ENCODE measurements at places on chromosomes 1 and 21.

DNA sequence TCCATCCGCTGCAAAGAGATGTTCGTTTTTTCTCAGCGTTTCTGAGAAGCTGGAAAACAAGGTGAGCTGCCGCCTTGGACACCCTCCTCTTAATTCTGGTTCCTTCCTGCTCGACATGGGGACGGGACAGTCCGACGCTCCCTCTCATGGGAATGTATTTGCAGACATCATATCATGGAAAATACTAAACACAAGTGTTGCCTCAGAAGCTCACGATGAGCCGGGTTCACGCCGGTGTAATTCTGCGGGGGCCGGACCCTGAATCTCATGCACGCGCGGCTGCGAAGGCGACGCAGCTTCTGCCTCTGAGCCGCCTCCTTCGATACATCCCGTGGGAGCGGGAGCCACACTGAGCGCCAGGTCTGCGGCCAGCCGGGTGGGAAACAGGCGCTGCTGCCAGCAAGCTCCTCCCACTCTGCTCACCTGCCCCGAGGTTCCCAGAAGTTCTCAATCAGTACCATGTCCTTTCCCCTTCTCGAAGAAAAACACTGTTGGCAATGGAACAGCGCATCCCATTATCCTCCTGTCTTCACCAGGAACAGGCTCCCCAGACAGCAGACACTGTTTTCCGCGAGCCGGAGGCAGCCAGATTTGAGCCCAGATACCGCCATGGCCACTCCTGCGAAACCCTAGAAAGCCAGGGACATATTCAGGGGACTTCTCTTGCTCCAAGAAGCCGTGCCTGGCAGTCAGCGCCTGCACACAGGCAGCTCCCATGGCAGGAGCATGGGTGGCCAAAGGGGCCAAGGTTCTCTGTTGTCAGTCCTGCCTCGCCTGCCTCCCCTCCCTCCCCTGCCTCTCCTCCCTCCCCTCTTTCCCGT lies 98.0 kb downstream of the WDR4 start:
- no peak for DNase-seq

DNA sequence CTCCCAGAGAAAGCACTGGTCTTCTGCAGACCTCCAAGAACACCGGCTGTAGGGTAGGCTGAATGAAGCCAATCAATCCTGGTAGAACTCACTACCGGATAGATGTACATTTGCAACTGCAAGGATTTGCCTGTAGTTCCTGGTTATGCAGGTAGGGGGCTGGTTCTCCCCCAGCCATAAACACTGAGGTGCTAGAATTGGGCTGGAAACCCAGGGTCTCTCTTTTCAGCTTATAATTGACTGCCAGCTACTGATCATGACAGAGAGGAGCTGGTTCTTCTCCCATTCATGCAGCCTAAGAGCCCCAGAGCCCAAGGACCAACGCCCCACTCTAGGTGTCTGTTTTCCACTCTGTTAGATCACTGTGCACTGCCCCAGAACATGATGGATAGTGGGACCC lies 21.5 kb upstream of the MTARC2 start:
- no peak for DNase-seq

DNA sequence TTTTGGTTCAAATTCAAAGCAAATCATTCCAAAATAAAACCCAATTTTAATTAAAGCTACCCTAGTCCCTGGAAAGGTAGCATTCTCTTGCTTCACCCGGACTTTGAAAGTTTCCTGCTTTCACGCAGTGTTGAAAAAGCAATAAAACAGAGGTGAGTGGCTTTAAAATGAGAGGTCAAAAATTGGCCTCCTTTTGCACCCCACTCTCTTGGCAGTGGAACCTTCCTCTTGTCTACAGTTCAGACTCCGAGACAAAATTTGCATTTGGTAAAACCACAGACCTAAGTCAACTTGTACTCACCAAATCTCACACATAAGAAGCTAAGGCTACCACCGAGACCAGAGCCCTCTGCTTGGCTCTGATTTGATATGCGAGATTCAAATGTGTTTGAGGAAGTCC lies 252.7 kb downstream of the TTLL7 start:
- no peak for DNase-seq

GRCh38 chr1:203692565-203693470 lies 66.2 kb downstream of the ATP2B4 start:
- DNase-seq = peak; percentile 33

DNA sequence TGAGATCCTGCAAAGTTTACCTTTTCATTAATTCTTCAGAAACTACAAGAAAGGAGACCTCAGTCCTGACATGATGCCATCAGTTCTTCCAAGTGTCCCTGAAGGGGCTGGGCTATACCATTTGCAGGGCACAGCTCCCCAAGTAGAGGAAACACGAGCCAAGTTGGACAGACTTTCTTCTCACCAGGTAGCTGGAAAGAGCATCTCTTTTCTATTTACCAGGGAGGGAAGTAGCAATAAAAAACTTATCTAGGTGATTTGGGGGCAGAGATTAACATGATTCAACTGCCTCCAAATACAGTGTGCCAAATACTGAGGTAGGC lies 103.9 kb upstream of the KCND3 start:
- no peak for DNase-seq

GRCh38 chr1:228742281-228742860 lies 7.1 kb downstream of the RHOU start:
- no peak for DNase-seq

GRCh38 chr1:54499360-54500106 lies 48.5 kb upstream of the ACOT11 start:
- DNase-seq = no peak

GRCh38 chr1:160520999-160521398 lies 2.1 kb downstream of the SLAMF6 start:
- no peak for DNase-seq

DNA sequence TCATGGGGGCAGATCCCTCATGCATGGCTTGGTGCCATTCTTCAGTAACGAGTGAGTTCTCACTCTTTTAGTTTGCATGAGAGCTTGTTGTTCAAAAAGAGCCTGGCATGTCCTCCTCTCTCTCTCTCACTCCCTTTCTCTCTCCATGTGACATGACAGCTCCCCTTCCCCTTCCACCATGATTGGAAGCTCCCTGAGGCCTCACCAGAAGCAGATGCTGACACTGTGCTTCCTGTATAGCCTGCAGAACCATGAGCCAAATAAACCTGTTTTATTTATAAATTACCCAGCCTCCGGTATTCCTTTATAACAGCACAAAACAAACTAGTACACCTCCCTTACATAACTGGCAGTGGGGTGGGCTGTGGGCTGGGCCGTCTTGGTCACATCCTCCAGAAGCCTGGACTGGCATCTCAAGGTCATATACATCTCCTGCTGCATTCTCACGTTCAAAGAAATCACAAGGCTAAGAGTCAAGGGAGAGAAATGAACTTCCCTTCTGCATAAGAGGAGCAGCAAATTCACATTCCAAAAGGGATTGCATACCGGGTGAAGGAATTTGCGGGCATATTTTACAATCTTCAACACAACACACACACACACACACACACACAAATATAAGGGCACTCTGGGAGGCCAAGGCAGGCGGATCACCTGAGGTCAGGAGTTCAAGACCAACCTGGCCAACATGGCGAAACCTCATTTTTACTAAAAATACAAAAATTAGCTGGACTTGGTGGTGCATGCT lies 2.3 kb upstream of the CCSAP start:
- no peak for DNase-seq

DNA sequence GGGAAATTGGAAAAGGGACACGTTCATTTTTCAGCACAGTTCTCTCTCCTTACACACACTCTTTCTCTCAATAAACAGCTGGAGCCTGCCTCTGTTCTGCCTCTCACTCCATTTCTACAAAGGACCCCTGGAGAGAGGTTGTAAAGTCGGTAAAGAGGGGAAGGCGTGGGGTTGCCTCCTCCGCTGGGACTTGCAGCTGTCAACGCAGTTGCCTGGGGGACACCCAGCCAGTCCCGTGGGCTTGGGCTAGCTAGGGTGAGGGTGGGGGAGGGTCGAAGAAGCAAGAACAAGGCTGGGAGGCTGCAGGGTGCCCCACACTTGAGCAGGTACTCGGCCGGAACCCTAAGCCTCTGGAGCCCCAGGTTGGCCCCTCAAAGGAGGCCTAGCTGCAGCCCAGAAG lies 27.6 kb downstream of the C1orf216 start:
- DNase-seq = no peak

GRCh38 chr1:41641475-41641814 lies 157.0 kb upstream of the EDN2 start:
- no peak for DNase-seq

DNA sequence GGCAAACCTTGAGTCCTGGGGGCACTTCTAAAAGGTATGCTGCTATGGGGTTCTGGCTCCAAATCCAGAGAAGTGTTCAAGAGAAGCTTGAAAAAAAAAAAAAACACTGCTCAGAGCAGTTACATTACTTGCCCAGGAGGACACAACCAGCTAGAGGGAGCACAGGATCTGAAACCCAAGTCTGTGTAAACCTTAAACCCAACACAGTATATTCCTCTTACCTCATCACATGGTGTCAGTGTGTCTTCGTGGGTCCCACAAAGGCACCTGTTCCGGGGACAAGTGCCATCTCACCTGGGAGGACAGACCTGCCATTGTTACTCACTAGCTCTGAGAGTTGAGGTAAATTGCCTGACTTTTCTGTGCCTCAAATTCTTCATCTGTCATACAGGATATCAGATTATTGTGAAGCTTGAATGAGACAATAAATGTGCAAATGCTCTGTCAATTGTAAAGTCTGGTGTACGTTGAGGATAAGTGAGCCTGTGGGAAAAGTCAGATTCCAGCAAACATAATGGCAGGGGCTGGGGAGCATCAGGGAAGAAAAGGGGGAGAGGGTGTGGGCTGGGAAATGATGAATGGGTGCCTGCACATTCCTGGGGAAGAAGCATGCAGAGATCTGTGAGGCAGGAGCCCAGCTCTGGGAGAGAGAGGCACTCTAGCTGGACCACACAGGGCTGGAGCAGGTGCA lies 170.4 kb upstream of the ZC3H12A start:
- DNase-seq = no peak

DNA sequence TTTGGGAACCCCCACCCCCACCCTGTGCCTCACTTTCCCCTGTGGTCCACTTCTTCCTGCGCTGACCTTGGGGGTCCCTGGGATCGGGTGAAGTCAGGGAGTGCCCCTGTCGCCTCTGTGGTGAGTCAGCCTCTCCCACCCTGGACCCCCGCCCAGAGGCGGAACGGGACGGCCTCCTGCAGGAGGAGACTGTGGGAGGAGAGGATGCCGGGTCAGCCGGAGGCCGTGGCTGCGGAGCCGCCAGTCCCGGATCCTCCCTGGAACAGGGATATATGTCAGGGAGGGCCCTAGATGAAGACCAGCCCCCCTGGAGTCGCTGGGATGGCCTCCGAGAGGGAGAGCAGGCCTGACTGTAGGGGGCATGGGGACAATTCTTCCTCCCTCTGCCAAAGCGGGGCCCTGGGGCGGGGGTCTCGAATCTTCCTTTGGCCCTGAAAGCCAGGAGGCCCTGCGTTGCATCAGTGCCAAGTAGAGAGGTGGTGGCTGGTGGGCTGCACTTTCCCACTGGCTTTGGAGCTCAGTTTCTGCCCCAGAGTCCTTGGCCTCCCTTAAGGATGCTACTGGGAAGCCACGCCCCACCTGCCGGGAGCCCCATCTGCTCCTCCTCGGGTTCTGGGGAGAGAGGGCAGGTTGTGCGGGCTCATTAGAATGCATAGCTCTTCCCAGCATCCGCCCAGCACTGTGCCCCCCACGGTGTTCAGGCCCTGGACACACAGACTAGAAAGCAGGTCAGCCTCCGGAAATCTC lies 930 bp downstream of the ARHGEF10L start:
- no peak for DNase-seq

- no peak for DNase-seq
These were observed 47.4 kb upstream of the OSBPL9 start for GRCh38 chr1:51569284-51570062.

- no peak for DNase-seq
These were observed 357.0 kb upstream of the PRMT6 start for GRCh38 chr1:106699433-106699832.

- DNase-seq = no peak
These were observed 161.3 kb downstream of the ZNF281 start for GRCh38 chr1:200248541-200248940.

DNA sequence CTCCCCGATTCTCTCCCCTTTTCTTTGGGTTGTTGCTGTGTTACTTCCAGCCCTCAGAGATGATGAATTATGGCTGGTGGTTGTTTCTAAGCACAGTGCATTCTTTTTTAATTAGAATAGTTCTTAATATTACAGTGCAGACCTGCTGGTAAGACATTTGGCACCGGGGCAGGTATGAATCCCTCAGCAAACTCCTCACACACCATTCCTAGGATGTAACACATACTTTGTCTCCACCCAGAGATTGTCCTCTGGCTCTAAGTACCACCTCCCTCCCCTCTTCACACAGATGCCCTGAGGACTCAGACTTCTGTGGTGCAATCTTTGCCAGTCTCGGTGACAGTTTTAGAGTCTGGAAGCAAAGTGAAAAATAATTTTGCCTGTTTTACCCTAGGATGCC lies 143.1 kb downstream of the HLX start:
- no peak for DNase-seq

GRCh38 chr1:20191266-20191825 lies 5.0 kb upstream of the PLA2G2C start:
- no peak for DNase-seq

- DNase-seq = no peak
These were observed 355 bp downstream of the SHISAL2A start for GRCh38 chr1:52633291-52633754.

DNA sequence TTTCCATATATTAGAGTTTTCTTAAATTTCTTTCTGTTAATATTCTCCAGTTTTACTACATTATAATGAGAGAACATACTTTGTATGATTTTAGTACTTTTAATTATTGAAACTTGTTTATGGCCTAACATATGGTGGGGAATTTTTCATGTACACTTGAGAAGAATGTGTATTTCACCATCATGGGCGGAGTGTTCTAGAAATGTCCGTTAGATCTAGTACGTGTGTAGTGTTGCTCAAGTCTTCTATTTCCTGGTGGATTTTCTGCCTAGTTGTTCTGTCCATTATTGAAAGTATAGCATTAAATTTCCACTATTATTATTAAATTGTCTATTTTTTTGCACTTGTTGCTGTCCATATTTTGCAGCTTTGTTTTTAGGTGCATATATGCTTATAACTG lies 64.0 kb upstream of the RGS21 start:
- no peak for DNase-seq

DNA sequence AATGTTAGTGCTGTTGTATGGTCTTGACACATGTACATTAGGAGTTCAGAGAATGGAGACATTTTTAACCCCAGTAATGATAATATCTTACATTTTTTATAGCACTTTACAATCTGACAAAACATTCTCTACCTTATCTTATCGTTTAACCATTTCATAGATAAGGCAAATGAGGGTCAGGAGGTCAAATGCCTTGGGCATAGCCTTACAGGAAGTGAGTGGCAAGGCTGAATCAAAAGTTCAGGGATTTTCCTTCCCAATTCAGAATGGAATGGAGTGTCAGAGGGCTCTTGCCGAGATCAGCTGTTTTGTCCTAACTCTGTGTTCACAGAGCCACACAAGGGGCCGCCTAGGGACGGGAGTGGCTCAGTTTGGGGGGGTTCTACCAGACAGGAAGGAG lies 57.6 kb upstream of the AK4 start:
- no peak for DNase-seq

DNA sequence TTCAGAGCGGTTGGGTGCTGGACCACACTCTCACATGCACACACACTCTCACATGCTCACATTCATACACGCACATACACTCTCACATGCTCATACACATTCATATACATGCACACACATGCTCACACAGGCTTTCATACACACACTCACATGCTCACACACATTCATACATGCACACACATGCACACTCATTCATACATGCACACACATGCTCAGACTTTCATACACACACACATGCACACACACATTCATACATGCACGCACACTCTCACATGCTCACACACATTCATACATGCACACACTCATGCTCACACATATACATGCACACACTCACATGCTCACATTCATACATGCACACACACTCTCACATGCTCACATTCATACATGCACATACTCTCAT lies 6.0 kb upstream of the CD55 start:
- DNase-seq = no peak
